Left cardiac atrium (tissue), 4 donors: ENCODE measurements at places on chromosomes 1 and 21.

DNA sequence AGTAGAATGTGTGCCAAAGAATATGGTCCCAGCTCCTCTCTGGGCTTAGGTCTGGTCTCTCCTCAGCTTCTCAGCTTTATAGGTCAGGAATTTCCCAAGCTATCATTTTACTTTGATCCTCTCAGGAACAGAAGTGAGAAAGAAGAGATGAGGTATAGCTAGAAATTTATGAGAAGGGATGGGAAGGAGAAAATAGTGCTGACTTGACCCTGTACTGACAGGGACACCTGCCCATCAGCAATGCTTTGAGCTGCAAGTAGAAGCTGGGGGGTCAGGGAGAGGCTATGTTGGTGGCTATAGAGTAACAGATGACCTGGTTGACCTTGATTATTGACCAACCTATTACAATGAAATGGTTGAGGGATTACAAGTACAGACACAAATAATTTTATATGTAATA is 75.0 kb downstream of the XCL2 start:
- no peak for DNase-seq

GRCh38 chr1:67359592-67359991 is 51.9 kb downstream of the IL12RB2 start:
- no peak for DNase-seq

GRCh38 chr1:211698161-211699026 is 23.0 kb upstream of the NEK2 start:
- DNase-seq: peak; percentile 79

- no peak for DNase-seq
Measured at GRCh38 chr1:211761400-211761799, 69.2 kb downstream of the LPGAT1 start.

DNA sequence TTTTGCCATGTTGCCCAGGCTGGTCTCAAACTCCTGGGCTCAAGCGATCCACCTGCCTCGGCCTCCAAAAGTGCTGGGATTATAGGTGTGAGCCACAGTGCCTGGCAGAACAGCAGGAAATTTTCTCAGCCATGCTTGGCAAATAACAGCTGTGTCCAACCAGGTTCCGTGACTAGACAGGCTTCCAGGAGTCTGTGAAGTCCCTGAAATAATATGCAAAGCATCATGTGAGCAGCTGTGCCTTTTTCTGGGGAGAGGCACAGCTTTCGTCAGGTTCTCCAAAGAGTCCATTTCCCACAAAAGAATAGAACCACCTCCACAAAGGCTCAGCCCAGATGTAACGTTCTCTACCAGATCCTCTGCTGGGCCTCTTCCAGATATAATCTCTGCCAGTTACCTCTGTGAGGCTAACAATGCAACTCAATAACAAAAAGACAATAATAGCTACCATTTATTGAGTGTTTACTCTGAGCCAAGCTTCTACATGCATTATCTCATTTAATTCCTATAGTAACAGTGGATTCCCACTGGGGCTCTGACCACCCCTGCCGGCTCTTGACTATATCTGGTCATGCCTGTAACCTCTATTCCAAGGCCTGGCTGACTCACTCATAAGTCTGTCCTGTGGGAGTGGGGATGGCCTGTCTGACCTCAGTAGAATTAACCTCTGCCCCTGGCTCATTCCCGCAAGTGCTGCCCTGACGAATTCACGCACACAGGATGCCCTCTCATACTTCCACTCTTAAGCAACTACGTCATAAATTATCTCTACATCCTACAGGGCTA is 4.0 kb upstream of the NKAIN1 start:
- no peak for DNase-seq

DNA sequence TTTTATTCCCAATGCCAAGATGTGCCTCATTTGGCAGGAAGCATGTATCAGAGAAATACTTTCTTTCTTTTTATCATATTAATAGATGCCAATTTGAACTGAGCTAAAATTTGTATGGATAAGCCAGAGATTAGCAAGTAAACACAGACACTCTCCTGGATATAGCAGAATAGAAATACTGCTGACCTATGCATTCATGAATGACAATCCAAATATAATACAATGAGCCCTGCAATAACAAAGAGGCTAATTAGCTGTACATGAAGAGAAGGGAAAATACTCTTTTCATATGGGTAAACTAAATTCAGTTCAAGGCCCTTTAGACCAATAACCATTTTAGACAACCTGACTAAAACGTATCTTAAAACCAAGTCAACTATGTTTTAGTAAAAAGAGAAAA is 388.1 kb upstream of the NR5A2 start:
- no peak for DNase-seq

DNA sequence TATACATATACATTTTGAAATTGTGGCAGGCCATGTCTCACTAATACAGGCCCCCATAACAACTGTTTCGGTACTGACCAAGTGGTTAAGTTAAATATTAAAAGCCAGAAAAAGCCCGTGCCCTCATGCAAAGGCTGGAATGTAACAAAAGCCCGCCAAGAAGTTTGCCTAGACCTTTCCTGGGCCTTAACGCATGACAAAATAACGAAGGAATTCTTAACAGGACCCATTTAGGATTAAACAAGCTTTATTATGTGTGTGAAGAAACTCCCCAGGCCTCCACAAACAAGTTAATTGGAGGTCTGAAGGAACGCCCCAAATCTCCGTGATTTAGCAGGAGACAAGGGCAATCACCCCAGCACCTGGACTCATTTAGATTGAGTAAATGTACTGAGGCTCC is 42.4 kb downstream of the TNFSF4 start:
- no peak for DNase-seq

GRCh38 chr1:204990059-204990664 is 52.9 kb upstream of the CNTN2 start:
- no peak for DNase-seq

DNA sequence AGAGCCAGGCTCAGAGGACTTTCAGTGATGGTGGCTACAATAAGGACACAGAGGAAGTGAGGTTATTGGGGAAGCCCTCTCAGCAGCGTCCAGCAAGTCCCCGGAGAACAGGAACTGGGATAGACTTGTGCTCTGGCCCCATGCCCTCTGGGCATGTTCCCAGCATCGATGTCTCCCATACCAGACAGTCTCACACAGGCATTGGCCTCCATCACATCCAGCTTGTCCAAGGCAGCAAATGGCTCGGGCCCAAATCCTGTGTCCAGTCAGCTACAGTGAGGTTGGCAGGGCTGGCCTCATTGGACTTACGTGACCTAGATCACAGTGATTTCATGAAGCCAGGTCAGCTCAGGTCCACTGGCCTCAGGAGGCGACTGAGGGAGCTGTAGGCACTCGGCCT is 19.6 kb upstream of the TMEM54 start:
- DNase-seq: peak; percentile 67
